Substantia nigra (tissue), 51 donors: ENCODE measurements at places on chromosomes 16 and 17.

DNA sequence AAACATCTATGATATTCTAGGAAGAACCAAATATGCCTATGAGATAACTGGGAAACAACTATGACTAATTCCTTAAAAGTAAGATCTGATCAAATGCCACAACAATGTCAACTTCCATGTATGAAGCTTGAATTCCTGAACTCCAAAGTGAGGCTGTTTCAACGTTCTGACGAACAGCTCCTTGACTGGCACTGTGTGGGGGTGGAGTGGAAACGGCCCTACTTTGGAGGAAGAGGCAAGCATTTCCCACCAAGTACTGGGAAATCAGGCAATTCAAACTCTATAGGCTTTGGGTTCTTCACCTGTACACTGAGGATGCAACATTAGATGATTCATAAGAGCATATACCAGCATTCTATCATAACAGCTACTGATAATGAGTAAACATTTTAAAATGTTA lies 187.2 kb downstream of the CDK5R1 start:
- no peak for DNase-seq

- no peak for DNase-seq
Measured at GRCh38 chr17:44924107-44924544, 8.8 kb upstream of the GFAP start.

- DNase-seq: peak; percentile 49
Measured at GRCh38 chr17:29141514-29141876, 38.7 kb downstream of the MYO18A start.

DNA sequence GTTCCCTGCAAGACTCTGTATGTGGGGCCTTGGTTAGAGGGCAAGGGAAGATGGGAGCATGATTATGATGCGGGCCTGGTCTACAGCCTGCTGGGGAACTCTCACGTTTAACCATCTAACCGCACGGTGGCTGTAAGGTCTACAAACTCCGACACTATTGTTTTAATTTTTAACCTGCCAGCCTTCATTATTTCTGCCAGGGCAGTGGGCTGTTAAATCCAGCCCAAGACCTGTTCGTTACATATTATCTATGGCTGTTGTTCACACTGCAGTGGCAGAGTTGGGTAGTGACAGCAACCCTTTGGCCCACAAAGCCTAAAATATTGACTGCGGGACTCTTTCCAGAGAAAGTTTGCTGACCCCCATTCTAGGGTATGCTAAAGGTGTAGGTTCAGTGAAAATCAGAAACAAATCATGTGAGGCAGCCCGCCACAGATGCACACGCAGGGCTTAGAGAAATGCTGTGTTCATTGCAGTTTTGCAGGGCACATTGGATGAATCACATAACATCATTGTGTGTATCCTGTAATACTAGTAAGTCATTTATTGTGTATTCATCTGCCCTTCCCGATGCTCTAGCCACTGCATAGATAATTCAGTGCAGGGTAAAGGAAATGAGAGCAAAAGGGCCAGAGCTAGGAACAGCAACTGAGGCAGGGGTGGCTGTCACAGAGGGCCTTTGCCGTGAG lies 14.3 kb downstream of the SNX29 start:
- DNase-seq: no peak

DNA sequence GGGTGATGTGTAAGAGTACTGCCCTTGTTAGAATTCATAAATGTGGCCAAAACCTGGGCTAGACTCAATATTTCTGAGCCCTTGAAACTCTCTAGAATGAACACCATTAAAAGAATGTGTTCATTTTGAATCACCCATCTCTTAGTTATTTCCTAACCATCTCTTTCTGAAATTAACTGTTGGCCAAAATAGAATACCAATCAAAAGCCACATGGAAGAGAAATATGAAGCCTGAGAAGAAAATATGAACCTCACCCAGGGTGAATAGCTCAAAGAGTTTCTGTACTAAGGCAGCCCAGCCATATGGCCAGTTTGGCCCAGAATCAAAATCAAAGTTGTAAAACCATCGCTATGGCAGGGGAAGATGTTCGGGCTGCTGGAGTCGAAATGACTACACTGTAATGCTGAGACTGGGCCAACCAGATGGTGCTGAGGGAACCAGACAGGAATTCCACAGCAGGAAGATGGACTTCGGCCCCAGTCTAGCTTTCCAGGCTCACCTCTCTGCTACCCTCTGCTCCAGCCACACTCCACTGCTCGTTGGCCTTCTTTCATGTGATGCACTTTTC lies 154.3 kb upstream of the ZFHX3 start:
- DNase-seq: no peak

DNA sequence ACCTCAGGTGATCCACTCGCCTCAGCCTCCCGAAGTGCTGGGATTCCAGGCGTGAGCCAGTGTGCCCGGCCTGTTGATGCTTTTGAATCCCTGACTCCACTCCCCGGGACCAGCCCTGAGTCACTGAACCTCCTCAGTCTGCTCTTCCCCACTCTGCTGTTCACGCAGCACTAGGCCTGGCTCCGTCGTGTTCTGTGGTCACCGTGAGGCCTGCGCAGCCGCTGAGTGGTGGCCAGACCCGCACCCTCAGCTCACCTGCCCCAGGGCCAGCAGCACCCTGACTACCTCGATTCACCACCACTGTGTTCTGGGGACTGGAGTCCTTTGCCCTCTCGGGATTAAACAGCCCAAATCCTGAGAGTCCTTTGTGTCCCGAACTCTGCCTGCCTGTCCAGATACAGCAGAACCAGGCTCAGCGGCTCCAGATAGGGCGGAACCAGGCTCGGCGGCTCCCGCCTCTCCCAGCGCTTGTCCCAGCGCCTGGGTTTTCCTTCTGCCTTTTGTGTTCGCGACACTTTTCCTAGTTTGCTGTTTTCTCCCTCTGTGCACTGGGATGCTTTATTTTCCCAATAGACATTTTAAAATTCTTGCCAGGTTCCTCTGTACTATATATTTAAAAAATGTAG lies 58.6 kb upstream of the ENDOV start:
- no peak for DNase-seq

DNA sequence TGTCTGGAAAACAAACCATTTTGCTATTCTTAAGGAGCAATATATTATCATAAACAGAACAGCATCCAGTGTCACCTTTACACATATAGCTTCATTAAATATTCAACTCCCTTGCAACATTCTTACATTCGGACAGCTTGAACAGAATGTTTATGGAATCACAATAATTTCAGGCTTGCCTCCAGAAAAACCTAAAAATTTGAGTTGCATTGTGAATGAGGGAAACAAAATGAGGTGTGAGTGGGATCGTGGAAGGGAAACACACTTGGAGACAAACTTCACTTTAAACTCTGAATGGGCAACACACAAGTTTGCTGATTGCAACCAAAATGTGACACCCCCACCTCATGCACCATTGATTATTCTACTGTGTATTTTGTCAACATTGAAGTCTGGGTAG lies 51.4 kb downstream of the TBC1D26 start:
- DNase-seq: no peak

DNA sequence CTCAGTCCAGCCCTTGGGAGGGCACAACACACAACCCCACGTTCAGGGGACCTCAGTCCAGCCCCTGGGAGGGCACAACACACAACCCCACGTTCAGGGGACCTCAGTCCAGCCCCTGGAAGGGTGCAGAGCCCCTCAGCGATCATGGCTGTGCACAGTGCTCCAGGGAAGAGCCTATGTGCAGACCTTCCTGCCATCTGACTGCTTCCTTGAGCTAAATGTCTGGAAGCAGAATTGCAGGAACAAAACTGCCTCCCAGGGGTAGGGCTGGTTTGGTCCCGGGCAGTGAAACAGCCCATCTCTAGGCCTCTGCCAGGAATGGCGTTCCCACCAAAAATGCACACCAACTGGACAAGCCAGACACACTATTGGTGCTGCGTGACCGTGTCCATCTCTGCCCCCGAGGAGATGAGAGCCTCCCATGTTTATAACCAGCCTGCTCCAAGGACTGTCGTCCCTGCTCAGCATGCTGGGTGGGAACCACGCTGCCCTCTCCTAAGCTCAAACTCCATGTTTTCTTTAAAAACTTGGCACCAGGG lies 44.0 kb downstream of the ZNF276 start:
- no peak for DNase-seq

- DNase-seq: no peak
Measured at GRCh38 chr16:53486230-53486629, 16.8 kb downstream of the AKTIP start.

DNA sequence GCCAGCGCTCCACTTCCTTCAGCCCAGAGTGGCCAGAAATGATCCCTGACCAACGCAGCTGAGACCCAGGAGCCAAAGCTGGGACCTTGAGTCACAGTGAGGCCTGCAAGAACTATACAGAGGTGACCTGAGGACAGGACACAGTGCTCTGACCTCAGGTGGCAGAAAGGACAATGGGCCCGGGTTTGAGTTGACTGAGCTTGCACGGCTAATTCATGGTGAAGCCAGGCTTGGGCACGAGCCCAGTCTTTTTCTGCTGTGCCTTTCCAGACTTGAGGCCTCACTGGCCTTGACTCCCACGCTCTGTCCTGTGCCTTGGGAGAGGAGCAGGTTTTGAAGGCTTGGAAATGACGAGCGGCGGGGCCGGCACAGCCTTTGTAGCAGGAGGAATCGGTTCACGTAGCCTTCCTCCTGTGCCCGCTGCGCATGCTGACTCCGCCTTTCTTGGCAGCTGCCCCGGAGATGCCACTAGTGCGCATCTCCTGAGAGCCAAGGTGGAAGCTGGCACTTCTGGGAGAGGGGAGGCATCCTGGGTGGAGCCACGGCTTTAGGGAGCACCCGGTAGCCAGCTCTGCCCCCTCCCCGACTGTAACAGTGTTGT lies 34.9 kb downstream of the NDEL1 start:
- DNase-seq: no peak

GRCh38 chr16:74720579-74720978 lies 19.9 kb upstream of the MLKL start:
- DNase-seq: no peak

GRCh38 chr17:55814377-55814776 lies 63.5 kb downstream of the PCTP start:
- no peak for DNase-seq

GRCh38 chr17:76757256-76757655 lies 19.3 kb downstream of the MFSD11 start:
- DNase-seq: no peak
